Left ventricle myocardium inferior (tissue), 1 donor: ENCODE measurements at places on chromosomes 5 and 9. TPM values are rescaled to one million over a fixed set of nuclear protein-coding genes. Genes with fewer than 3 reads are reported as not detected.

The CTSV gene
- 0.14 TPM for total RNA-seq

- H3K4me3 ChIP-seq, result no peak overlapping the region
- peaks cover 26% of the 10 kb centered on the region for H3K36me3 ChIP-seq
- no peak for DNase-seq
- H3K27ac ChIP-seq, result no peak overlapping the region
- H3K4me1 ChIP-seq, result peaks cover 6% of the 10 kb centered on the region
Measured at GRCh38 chr9:93270976-93271375, 87.0 kb downstream of the WNK2 start.

DNA sequence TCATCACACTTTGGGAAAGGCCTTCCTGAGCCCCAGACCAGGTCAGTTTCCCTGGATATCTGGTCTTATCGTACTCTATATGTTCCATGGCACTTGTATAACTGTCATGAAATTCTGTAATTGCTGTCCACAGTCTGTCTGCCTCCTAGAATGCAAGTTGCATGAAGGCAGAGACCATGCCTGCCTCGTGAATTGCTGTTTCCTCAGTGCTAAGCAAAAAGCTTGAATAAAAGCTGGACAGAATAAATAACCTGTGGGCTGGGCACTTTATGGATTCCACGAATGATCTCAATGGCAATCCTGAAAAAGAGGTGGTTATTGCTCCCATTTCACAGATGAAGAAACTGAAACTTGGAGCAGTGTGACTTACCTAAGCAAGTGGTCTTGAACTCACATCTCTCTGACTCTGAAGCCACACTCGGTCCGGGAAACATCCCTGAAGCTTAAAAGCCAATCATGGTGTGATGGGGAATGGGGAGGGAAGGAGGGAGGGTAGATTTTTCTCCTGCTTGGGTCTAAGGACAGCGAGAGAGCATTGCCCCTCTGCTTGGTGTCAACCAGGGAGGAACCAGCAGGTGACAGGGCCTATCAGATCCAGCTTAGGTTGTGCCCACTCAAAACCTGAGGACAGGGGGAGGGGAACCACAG, 13.2 kb upstream of the LHX2 start:
- H3K27me3 ChIP-seq, result peaks cover 96% of the 10 kb centered on the region
- peak overlapping the region; percentile 52 for H3K4me3 ChIP-seq
- H3K4me1 ChIP-seq, result peaks cover 20% of the 10 kb centered on the region
- no peak overlapping the region for H3K27ac ChIP-seq

The PTGES gene
- total RNA-seq, result 1.9 TPM

The MOB3B gene
- 2.1 TPM for total RNA-seq

The SERF1A gene
- 9.6 TPM for total RNA-seq

The CER1 gene
- not detected for total RNA-seq
